Stimulated activated CD4-positive, alpha-beta T cell treated with anti-CD3 and anti-CD28 coated beads, TNF-alpha, amount 100 ng/mL, for 4 hours (primary cell): ENCODE measurements at places on chromosomes 16 and 17.

DNA sequence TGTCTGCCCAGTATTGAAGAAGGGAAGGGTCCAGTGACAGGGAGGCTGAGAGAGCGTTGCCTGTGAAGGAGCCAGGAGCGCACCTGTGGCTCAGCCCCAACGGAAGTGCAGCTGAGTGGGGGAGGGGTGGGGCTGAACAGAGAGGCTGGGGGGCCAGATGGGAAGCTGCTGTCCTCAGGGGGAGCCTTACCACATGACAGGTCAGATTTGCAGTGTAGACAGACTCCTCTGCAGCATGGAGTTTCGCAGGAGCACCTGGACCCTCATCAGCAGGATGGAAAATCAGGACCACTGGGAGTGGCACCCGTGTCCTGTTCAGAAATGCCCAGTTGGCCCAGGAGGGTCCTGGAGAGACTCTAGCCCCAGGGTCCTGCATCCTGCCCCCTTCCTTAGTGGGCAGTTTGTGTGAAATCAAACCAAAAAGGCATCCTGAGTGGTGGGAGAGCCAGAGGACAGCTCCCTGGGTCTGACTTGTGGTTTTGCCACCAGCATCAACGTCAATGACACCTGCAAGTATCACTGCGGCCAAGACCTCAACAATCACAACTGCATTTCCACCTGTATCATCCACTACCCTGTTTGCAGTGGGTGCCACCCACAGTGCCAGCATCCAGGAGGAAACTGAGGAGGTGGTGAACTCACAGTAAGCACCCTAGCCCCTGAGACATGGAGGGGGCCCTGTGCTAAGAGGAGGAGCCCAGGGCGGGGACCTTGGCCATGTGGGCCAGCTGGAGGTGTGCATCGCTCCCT is 7.8 kb downstream of the CD300A start:
- DNase-seq: no peak

- DNase-seq: no peak
These were observed 16.7 kb upstream of the DDX52 start for GRCh38 chr17:37659925-37660324.

DNA sequence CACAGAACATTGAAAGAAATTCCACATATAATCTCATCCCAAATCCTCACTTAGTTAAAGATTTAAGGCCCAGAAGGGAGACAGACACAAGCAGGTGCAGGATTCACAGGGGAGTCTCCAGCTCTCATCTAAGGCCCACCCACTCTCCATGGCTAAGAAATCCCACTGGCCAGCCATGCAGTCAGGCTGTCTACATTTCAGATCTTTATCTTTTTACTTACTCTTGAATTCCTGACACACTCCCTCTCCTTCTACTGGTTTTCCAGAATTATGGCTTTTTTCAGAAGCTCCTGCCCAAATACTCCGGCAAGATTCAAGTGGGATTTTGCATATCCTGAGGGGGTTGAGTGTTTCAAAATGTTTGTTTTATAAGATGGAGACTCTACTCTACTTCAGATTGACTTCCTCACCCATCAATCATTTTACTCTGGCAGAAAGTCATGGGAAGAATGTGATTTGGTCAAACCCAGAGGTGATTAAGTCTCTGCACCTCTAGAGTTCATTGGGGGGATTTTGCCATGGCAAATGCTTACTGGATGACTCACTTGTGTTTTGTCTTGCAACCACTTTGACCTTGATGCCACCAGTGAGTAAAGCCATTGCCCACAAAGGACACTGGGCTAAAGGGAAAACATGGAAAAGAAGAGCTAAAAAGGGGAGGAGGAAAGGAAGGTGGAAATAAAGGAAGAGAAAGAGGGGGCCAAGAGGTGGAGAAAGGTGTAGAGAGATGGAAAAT is 688.8 kb upstream of the SALL1 start:
- no peak for DNase-seq

DNA sequence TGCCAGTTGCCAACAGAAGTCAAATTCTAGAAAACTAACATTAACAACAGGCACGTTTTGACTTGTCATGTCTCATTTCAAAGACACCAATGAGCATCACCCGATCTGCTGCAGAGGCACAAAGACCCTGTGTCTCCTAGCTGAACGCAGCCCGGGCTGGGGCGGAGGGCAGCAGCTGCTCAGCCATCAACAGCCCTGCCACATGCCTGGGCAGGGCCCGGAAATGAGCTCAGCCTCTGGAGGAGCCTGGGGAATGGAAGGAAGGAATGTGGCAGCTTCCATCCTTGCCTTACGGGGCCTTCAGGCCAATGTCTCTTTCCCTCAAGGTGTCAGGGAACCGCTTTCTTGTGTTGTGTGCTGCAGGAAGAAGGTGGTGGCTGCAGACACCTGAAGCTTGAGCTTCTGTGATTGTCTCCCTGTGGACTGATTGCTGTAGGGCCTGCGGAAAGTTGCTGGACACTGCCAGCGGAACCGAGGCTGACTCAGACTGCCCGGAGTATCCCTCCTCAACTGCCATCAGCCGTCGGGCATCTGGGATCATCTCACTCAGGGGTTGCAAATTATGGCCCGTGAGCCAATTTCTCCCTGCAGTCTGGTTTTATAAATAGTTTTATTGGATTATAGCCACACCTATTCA is 7.3 kb downstream of the CDH13 start:
- no peak for DNase-seq
